GM23338 (cell line): ENCODE measurements at places on chromosomes 4 and X. TPM values are rescaled to one million over a fixed set of nuclear protein-coding genes. Genes with fewer than 3 reads are reported as not detected.

The CDS1 gene
- total RNA-seq, result 20.3 and 22.6 TPM in 2 replicates

The HSFX2 gene
- total RNA-seq, result not detected in 2 replicates

The RBM47 gene
- total RNA-seq, result 125 and 139 TPM in 2 replicates

The RCHY1 gene
- 42.9 and 50.9 TPM in 2 replicates for total RNA-seq

The C4orf36 gene
- 1.1 TPM in 1 of 2 replicates, not detected in the other for total RNA-seq

The CYSLTR1 gene
- not detected in 2 replicates for total RNA-seq

The BRS3 gene
- total RNA-seq, result not detected in 2 replicates
